ENCODE measurements at places on chromosomes 3 and 15.

DNA sequence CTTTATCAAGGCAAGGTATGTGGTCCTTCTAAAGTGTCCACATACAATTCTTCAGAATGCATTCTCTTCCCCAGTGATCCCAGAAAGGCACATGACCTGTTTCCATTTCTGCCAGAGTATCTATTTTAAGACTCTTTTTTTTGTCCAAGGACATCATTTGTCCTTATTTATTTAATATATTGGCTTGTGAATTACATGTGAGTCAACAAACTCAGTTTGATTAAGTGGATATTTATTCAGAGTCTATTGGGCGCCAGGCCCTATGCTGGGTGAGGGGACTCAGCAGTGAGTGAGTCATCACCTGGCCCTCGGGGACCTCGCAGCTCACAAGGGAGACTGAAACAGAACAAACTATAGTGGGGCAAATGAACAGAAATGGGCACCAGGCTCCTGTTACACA lies 136.8 kb downstream of the SNRK start:
- no peak for DNase-seq

- no peak for DNase-seq
Measured at GRCh38 chr3:129462361-129462968, 22.4 kb downstream of the IFT122 start.

- DNase-seq = no peak
Measured at GRCh38 chr3:159390656-159391212, 588.9 kb downstream of the MFSD1 start.

- DNase-seq = no peak
Measured at GRCh38 chr15:78914027-78914764, 30.6 kb downstream of the CTSH start.

DNA sequence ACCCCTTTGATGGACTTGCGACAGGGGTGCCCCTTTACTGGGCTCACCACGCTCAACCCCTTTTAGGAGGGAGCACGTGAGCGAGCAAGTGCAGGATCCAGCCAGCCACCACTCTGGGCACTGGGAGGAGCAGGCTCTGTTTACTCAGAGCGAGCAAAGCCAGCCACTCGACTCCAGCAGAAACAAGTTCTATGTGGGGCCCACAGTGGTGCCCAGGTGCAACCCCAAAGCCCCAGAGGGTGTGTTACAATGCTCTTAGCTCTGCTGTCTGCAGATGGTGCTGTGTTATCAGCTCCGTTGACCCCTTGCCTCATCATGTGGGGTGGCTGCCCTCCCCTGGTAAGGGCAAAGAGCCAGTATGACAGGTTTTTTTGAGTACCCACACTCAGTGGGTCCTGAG lies 120.3 kb upstream of the SUCLG2 start:
- DNase-seq = no peak
